ENCODE measurements at places on chromosomes 13 and 19. TPM values are rescaled to one million over a fixed set of nuclear protein-coding genes. Genes with fewer than 3 reads are reported as not detected.

SLC27A1 gene
- total RNA-seq = 2.5 TPM

SRRM5 gene
- total RNA-seq = 0.71 TPM

ATP4A gene
- not detected for total RNA-seq

ZNF492 gene
- total RNA-seq = not detected

TBC1D4 gene
- 15.0 TPM for total RNA-seq

CXCL17 gene
- total RNA-seq = not detected

IGSF23 gene
- total RNA-seq = 0.15 TPM

ERFL gene
- 0.30 TPM for total RNA-seq

LEUTX gene
- not detected for total RNA-seq

KIR2DL4 gene
- total RNA-seq = not detected

OR7D2 gene
- total RNA-seq = not detected
